ENCODE measurements at places on chromosomes 1 and 21. TPM values are rescaled to one million over a fixed set of nuclear protein-coding genes. Genes with fewer than 3 reads are reported as not detected.

The CHIT1 gene
- 0.15 TPM for total RNA-seq

The FMO5 gene
- total RNA-seq = 1.7 TPM

- DNase-seq = no peak
Observed at GRCh38 chr1:198185146-198185545, 28.3 kb downstream of the NEK7 start.

GRCh38 chr1:244052016-244052727 lies 1.1 kb downstream of the ZBTB18 start:
- no peak for DNase-seq

- no peak for DNase-seq
Observed at GRCh38 chr1:91281782-91282181, 122.9 kb downstream of the HFM1 start.
